ENCODE measurements at places on chromosomes 5 and 9.
A peak's percentile ranks its signal among the peaks of the same experiment; 100 is the strongest.

DNA sequence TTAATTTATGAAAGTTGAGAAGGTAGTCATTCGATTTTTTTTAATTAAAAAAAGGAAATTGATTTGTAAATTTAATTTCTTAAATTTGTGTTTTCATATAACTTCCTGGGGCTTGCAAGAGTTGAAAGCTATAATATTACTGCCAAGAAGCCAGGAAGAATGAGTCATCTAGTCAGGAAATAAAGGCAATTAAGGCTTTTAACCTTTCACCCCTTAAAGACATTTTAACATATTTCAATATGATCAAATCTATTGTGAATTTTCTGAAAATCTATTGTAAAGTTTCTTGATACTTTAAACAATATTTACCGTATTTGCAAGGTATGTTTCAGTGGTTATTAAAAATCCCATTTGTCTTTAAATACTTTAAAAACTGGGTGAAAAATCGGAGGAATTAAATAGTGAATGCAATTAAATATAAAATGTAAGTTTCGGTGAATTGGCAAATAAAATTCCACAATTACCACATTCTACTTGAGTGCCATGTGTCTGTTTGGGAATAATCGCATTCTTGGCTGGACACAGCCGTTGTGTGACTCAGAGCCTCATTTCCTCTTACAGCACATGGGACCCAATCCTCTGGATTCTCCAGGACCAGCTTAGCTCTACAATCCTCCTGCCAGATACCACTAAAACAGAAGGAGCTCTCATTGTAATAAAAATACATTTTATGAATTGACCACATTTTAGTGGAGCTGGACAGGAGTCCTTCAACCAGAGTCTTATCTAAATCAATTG lies 310.7 kb downstream of the HCN1 start:
- peak; percentile 25 for DNase-seq

DNA sequence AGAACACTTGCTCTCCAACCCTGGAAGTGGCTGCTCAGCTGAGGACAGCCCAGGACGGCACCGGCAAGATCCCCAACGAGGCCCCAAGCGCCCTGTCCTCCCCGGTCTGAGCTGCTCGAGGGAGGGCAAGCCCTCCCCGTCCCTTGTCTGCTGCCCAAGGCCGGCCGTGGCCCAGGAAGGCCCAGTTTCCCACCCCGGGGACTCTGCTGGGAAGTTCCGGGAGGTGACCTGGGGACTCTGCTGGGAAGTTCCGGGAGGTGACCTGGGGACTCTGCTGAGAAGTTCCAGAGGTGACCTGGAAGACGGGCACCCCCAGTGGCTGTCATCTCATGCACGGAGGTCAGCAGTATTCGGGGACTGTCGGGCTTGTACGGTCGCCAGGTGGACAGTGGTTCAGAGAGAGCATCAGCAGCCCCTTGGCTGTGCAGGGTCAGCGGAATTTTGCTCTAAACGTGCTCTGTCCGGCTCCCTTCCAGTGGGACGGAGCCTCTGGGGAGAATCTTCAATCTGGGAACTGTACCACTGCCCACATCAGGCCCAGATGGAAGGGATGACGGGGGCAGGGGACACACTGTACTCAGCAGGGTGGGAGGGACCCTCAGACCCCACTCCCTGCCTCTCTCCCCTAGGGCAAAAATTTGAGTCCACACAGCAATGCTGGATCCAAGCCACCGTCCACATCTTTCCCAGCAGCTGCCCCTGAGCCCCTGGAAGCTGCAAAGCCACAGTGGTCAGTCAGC lies 7.2 kb downstream of the NACC2 start:
- no peak for DNase-seq

DNA sequence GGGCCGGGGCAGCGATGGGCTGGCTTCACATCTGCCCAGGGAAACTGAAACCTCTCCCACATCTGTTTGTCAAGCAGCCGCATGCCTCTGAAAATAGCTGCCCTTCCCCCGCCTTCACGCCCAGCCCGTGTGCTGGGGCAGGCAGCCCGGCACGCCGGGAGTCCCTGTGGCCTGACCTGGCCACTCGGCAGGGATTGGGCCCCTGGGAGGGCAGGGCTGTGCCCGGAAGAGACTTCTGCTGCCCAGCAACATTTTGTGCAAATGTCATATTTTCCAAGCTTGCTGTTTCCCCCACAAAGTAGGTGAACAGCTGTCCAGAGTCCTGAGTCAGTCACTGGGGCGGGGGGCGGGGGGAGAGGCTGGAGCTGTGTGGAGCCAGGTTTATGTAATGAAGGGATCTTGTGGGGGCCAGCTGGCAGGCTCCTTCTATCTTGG lies 8.2 kb downstream of the COL27A1 start:
- DNase-seq = peak; percentile 69

DNA sequence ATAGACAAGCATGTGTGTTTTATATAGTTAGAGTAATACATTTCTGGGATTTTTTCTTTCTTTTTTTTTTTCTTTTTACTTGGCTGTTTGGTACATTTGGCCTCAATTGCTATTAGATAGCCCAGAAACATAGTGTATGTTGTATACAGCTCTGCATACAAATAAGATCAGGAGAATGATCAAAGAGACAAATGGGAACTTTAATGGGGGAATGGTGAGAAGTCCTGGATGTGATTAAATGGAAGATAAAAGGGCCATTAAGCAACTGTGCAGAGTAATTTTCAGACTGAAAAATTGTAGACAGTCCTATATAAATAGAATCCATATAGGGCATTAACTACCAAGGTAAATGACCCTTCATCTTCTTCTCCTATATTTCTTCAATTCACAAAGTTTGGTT lies 575.6 kb downstream of the EBF1 start:
- DNase-seq = no peak

DNA sequence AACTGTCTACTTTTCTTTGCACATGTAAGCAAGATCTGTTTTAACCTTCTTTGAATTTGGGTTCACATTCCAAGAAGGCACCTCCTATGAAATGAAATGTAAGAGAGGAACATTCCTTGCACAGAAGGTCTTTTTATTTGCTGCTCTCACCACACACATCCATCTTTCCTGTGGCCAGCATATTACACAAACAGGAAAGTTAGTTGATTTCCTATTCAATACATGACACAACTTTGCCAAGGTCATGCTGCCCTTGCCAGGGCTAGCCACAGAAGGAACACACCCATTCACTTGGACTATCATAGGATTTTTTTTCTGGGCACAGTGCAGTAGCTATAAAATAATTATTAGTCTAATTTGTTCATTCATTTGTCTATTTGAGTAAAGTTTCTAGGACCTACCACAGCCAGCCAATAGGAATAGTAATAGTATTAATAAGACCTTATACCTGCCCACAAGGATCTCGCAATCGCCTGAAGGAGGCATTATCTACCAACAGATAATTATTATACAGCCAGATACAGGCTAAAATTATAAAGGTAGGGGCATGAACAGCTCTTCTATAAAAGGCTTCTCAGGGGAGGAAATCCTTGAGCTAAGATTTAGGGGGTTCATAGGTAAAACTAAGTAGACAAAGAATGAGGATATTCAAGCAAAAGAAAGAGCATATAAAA lies 78.1 kb upstream of the NREP start:
- DNase-seq = no peak

All from hepatic stellate cell (primary cell).